Adrenal gland (tissue), 19 donors: ENCODE measurements at places on chromosomes 12 and 14. TPM values are rescaled to one million over a fixed set of nuclear protein-coding genes. Genes with fewer than 3 reads are reported as not detected.

The GPRC5A gene
- 4.0 TPM for polyA plus RNA-seq

The TCL1B gene
- polyA plus RNA-seq = not detected

The GIT2 gene
- polyA plus RNA-seq = 24.3 TPM

The MYH6 gene
- 0.27 TPM for polyA plus RNA-seq

The HOXC6 gene
- 21.2 TPM for polyA plus RNA-seq

The ABCC9 gene
- 2.1 TPM for polyA plus RNA-seq

The KRT75 gene
- not detected for polyA plus RNA-seq

The SLC6A13 gene
- polyA plus RNA-seq = 0.37 TPM

The RTN1 gene
- 19.7 TPM for polyA plus RNA-seq

The CEBPE gene
- polyA plus RNA-seq = 0.03 TPM

The POTEM gene
- not detected for polyA plus RNA-seq

The PPTC7 gene
- 43.4 TPM for polyA plus RNA-seq

DNA sequence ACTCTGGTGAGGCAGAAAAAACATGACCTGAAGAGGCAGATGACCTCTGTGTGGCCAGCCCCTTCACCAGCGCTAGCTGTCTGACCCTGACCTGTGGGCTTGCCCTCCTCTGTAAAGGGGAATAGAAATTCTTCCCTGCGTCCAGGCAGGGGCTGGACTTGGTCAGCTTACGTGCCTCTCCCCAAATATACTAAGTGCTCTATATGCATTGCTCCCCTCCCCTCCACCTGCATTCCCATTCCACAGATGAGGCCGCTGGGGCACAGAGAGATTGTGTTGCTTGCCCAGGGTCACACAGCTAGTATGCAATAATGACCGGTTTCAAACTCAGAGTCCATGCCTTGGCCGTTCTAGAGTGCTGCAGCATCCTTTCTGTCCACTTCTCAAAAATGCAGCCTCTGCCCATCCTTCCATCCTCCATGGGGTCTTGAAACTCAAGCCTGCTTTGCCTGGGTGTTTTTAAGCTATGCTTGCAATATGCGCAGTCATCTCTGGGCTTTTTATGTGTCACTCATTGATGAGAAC is 303.9 kb downstream of the CACNA1C start:
- no peak overlapping the region for H3K27ac ChIP-seq
- no peaks in the 10 kb centered on the region for H3K4me1 ChIP-seq
- no peak for DNase-seq
- H3K4me3 ChIP-seq = no peak overlapping the region
- H3K36me3 ChIP-seq = no peaks in the 10 kb centered on the region
- H3K27me3 ChIP-seq = no peaks in the 10 kb centered on the region

DNA sequence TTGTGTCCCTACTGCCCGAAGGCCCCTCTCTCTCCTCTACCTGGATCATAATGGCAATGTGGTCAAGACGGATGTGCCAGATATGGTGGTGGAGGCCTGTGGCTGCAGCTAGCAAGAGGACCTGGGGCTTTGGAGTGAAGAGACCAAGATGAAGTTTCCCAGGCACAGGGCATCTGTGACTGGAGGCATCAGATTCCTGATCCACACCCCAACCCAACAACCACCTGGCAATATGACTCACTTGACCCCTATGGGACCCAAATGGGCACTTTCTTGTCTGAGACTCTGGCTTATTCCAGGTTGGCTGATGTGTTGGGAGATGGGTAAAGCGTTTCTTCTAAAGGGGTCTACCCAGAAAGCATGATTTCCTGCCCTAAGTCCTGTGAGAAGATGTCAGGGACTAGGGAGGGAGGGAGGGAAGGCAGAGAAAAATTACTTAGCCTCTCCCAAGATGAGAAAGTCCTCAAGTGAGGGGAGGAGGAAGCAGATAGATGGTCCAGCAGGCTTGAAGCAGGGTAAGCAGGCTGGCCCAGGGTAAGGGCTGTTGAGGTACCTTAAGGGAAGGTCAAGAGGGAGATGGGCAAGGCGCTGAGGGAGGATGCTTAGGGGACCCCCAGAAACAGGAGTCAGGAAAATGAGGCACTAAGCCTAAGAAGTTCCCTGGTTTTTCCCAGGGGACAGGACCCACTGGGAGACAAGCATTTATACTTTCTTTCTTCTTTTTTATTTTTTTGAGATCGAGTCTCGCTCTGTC is 1.8 kb downstream of the INHBE start:
- H3K4me3 ChIP-seq = no peak overlapping the region
- DNase-seq = no peak
- H3K36me3 ChIP-seq = no peaks in the 10 kb centered on the region
- peaks cover 9% of the 10 kb centered on the region for H3K4me1 ChIP-seq
- no peak overlapping the region for H3K27ac ChIP-seq

DNA sequence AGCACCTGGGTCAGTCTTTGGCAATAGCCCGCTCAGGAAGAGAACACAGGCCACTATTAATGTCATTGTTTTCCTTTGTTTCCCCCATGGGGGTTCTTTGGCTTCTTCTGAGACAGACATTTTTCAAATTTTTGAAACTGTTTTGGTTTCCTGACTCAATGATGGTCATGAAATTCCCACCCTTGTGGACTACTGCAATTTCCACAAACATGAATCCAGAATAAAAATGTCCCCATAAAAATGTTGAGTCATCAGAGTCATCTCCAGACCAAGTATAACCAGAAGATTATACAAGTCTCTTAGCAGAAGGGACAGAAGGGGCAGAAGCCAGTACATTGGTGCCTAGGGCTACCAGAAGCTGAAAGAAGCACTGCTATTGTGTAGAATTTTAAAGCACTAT is 29.1 kb downstream of the SLCO1A2 start:
- DNase-seq = no peak
- H3K4me1 ChIP-seq = no peaks in the 10 kb centered on the region
- no peaks in the 10 kb centered on the region for H3K36me3 ChIP-seq
- H3K4me3 ChIP-seq = no peak overlapping the region
- no peaks in the 10 kb centered on the region for H3K27me3 ChIP-seq

DNA sequence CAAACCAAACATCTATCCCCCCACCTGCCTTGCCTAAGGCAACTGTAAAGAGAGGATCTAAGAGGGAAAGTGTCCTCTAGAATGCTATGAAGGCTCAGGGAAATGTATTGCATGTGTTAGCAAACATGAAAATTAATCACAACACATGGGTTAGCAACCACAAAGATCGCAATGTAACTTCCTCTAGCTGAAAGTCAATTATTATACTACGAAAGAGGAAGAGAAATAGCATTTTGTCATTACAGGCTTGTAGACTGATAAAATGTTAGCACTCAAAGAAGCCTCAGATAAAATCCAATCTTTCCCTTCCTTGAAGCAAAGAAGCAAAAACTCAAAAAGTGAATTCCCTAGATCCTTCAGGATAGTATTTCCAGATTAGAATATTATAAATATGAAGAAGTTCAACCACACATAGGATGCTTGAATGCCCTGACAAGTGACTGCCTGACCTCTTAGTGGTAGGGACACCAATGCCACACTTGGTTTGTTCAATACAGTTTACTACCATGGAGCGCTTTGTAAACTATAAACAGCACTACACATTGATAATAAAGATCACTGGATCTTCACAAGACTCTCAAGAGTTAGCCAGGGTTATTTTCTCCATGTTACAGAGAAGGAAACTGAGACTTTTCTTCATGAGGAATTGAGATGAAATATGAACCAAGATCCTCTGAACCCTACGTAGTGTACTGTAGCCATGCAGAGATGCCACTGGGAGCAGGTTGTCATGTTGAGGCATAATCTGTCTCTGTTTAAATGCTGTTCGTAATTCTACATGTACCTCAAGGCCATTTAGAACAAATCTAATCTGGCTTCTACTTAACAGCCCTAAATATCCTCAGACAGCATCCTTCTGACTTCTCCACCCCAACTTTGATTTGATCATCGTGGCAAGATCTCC is 100.7 kb downstream of the ITPR2 start:
- H3K4me3 ChIP-seq = no peak overlapping the region
- no peak overlapping the region for H3K27ac ChIP-seq
- peaks cover 8% of the 10 kb centered on the region for H3K4me1 ChIP-seq

DNA sequence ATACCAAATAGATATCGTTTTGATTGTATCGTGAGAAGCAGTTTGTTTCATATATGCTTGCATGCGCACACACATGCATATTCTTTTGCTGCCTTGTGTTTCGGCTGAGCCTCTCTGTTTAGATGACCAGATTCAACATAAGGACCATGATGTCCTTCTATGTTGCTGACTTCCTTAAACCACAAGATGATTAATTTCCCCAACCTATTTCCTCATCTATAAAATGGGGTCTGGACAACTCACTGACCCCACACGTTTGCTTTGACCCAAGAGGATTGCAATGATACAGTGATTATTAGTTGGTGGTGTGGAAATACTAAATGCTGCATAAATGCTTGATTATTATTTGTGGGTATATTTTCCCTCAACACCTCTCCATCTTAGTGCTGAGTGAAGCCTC is 16.8 kb upstream of the FOS start:
- H3K27ac ChIP-seq = no peak overlapping the region
- H3K4me3 ChIP-seq = no peak overlapping the region
- H3K4me1 ChIP-seq = peaks cover 13% of the 10 kb centered on the region

DNA sequence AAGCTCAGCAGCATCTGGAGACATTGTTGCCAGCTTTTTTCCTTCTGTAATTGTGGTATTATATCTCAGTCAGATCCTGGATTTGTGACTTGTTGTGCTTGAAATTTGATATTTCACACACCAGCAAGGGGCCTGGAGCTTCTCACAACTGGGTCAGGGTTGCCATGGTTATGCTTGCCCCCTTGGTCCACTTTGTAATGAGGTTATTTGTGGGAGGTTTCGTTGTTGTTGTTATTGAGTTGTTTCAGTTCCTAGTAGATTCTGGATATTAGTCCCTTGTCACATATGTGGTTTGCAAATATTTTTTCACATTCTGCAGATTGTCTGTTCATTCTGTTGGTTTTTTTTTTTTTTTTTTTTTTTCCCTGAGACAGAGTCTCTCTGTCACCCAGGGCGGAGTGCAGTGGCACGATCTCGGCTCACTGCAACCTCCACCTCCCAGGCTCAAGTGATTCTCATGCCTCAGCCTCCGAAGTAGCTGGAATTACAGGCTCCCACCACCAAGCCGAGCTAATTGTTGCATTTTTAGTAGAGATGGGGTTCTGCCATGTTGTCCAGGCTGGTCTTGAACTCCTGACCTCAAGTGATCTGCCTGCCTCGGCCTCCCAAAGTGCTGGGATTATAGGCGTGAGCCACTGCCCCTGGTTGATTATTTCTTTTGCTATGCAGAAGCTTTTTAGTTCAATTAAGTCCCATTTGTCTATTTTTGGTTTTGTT is 80.6 kb upstream of the ETV6 start:
- H3K4me3 ChIP-seq = no peak overlapping the region
- no peaks in the 10 kb centered on the region for H3K4me1 ChIP-seq
- no peak overlapping the region for H3K27ac ChIP-seq
- no peaks in the 10 kb centered on the region for H3K27me3 ChIP-seq

DNA sequence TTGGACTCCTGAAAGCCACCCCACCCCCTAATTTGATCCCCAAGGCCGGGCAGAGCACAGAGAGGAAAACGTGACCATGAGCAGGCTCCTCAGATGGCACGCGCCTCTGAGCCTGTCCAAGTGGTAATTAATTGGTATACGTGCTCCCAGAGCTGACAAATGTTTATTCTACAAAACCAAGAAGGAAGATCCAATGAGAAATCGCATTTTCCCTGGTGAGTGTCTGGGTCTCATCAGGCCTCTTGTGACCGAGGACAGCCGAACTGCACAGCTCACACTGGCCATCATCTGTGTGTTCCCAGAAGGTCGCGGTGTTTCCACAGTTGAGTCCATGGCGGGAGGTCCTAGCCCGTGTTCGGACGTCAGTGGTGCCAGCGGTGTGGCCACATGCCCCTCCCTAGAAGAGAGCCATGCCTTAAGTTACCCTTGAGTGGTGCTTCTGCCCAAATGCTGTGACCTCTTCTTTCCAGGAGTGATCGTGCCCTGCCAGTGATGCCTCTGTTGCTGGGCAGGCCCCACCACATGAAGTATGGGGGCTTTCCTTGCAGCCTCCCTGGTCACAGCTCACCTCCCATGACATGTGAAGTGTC is 317.5 kb upstream of the RTL1 start:
- H3K4me3 ChIP-seq = no peak overlapping the region
- H3K4me1 ChIP-seq = no peaks in the 10 kb centered on the region
- no peaks in the 10 kb centered on the region for H3K36me3 ChIP-seq
- no peaks in the 10 kb centered on the region for H3K27me3 ChIP-seq
- DNase-seq = no peak

- peaks cover 77% of the 10 kb centered on the region for H3K4me1 ChIP-seq
- DNase-seq = no peak
- no peak overlapping the region for H3K27ac ChIP-seq
- H3K4me3 ChIP-seq = no peak overlapping the region
- H3K36me3 ChIP-seq = no peaks in the 10 kb centered on the region
- H3K27me3 ChIP-seq = no peaks in the 10 kb centered on the region
These were observed 10.3 kb downstream of the VEZT start for GRCh38 chr12:95227818-95228356.

GRCh38 chr14:75067212-75067611 is 2.2 kb upstream of the ZC2HC1C start:
- no peak overlapping the region for H3K27ac ChIP-seq
- H3K36me3 ChIP-seq = no peaks in the 10 kb centered on the region
- H3K4me1 ChIP-seq = peaks cover 34% of the 10 kb centered on the region
- no peak for DNase-seq
- no peak overlapping the region for H3K4me3 ChIP-seq

DNA sequence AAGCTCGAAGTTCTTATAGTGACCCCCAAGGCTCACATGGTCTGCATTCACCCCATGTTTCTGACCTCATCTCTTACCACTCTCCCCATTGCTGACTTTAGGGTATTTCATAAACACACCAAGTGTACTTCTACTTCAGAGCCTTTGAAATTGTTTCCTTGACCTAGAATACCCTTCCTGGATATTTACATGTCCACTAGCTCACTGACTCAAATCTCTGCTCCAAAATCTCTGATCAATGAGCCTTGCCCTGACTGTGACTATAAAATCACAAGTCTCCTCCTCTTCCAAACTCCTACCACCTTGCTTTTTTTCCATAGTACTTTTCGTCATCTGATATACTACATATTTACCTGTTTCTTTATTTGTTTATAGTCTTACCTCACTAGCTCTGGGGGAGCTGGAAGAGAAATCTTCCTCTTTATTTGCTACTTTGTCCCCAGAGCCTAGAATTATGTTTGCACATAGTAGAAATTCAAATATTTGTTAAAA is 105.1 kb downstream of the RMST start:
- H3K27ac ChIP-seq = no peak overlapping the region
- H3K4me1 ChIP-seq = no peaks in the 10 kb centered on the region
- H3K36me3 ChIP-seq = no peaks in the 10 kb centered on the region
- H3K4me3 ChIP-seq = no peak overlapping the region

GRCh38 chr14:26765301-26765700 is 167.5 kb upstream of the NOVA1 start:
- no peaks in the 10 kb centered on the region for H3K4me1 ChIP-seq
- H3K4me3 ChIP-seq = no peak overlapping the region
- no peaks in the 10 kb centered on the region for H3K36me3 ChIP-seq
- DNase-seq = no peak

- peaks cover 9% of the 10 kb centered on the region for H3K4me1 ChIP-seq
- DNase-seq = peak; percentile 66
- no peaks in the 10 kb centered on the region for H3K36me3 ChIP-seq
- no peak overlapping the region for H3K27ac ChIP-seq
- peak overlapping the region; percentile 38 for H3K4me3 ChIP-seq
These were observed 630 bp downstream of the ALDH1L2 start for GRCh38 chr12:105083551-105084105.

- H3K4me3 ChIP-seq = peak overlapping the region; percentile 57
- no peak overlapping the region for H3K27ac ChIP-seq
- no peaks in the 10 kb centered on the region for H3K27me3 ChIP-seq
- no peaks in the 10 kb centered on the region for H3K36me3 ChIP-seq
These were observed 12.1 kb downstream of the BHLHE41 start for GRCh38 chr12:26112703-26113147.

GRCh38 chr12:131911851-131912477 is 17.1 kb upstream of the PUS1 start:
- H3K27ac ChIP-seq = no peak overlapping the region
- peaks cover 85% of the 10 kb centered on the region for H3K36me3 ChIP-seq
- H3K27me3 ChIP-seq = no peaks in the 10 kb centered on the region
- no peak overlapping the region for H3K4me3 ChIP-seq
- peaks cover 34% of the 10 kb centered on the region for H3K4me1 ChIP-seq
- no peak for DNase-seq
